ENCODE measurements at places on chromosomes 5 and 9. TPM values are rescaled to one million over a fixed set of nuclear protein-coding genes. Genes with fewer than 3 reads are reported as not detected.

GRCh38 chr5:150575745-150576448 lies 64.6 kb upstream of the SYNPO start:
- no peak for DNase-seq

DNA sequence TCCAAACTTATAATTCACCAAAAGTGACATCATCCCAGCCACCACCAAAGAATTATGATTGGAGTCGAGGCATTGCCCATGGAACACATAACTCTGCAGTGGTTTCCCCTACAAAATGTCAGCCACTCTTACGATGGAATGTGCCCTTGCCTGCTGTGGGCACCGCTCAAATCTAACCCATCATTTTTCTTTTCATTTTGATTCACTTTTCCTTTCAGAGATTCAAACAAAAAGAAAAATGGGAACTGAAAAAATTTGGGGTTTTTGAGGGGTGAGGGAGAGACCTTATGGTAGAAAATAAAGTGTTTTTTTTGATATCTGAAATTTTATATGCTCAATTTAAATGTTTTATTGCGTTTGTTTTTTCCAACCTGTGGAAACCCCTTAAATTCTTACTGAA lies 28.1 kb downstream of the SMARCA2 start:
- no peak for DNase-seq

GRCh38 chr9:33186457-33187168 lies 19.5 kb upstream of the B4GALT1 start:
- DNase-seq: no peak

GRCh38 chr5:537621-538071 lies 13.4 kb upstream of the SLC9A3 start:
- DNase-seq: no peak

GRCh38 chr5:36657563-36657995 lies 51.2 kb downstream of the SLC1A3 start:
- DNase-seq: no peak

EFNA5 gene
- 26.3 TPM for total RNA-seq

DNA sequence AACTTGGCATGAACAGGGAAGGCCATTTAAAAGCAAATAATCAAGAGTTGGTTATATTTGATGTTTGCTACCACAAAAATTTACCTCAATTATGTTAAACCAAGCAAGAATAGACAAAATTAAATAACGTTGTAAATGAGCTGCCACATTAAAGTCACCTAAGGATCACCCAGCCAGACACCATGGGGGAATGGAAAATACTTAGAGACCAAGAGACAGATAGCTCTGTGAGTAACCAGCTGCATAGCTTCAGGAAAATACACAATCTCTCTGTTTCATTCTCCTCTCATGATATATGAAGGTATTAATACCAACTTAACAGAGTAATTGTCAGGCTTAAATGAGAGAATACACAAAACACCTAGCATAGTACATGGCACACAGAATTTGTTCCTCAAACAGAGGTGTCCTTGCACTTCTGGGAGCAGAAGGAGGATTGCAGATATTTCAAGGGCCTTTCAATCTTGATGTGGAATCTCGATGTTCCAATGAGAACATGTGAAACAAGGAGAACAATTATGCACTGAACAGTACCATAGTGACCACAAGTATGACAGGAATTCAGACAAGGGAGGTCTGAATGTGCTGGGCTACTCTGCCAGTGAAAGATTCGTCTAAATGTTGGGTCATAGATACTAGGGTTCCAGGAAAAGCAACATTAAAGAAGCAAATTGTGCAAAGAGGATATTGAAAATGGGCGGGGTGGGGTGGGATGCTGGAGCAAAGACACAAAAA lies 18.6 kb downstream of the JAKMIP2 start:
- DNase-seq: no peak

- no peak for DNase-seq
Observed at GRCh38 chr5:145543968-145544367, 291.2 kb downstream of the PRELID2 start.

GRCh38 chr5:68482199-68482598 lies 266.6 kb downstream of the PIK3R1 start:
- no peak for DNase-seq

Measured in omental fat pad (tissue), 4 donors.